ENCODE measurements at places on chromosomes 11 and 22. TPM values are rescaled to one million over a fixed set of nuclear protein-coding genes. Genes with fewer than 3 reads are reported as not detected.

Gene POGLUT3
- polyA plus RNA-seq, result 2.8 TPM

Gene MIOX
- not detected for polyA plus RNA-seq

Gene FAT3
- 0.02 TPM for polyA plus RNA-seq

Gene ANGPTL5
- polyA plus RNA-seq, result not detected

Gene CEP126
- polyA plus RNA-seq, result 0.76 TPM

Gene PATE4
- polyA plus RNA-seq, result not detected

Gene MS4A3
- polyA plus RNA-seq, result not detected

Gene TMEM151A
- 0.06 TPM for polyA plus RNA-seq

Gene HEPHL1
- 48.7 TPM for polyA plus RNA-seq

Gene SAA1
- 113 TPM for polyA plus RNA-seq

Gene KCNE3
- not detected for polyA plus RNA-seq

Gene RCOR2
- 0.08 TPM for polyA plus RNA-seq

Gene LMO1
- not detected for polyA plus RNA-seq

Gene TEX12
- not detected for polyA plus RNA-seq

Gene PYGM
- polyA plus RNA-seq, result 0.06 TPM

Gene FREY1
- polyA plus RNA-seq, result 0.24 TPM

Gene KCTD14
- polyA plus RNA-seq, result 23.2 TPM

Gene DBX1
- polyA plus RNA-seq, result not detected

DNA sequence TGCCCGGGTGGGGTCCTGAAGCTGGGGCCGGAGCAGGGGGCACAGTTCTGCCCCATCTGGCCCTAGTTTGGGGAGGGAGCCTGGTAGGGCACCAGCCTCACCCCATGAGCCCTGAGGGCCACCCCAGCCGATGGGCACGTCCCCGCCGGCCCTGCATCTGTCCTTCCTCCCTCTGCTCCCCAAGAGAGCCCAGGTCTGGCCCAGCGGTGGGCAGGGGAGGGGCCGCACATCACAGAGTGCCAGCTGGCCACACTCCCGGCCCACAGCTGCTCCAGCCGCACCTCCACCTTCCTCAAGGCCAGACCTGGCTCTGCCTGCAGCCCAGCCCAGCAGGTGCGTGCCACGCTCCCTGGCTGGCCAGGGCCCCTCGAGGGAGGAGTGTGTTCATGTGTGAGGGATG lies 21.6 kb downstream of the BRSK2 start:
- no peak for DNase-seq

GRCh38 chr11:130581646-130582045 lies 133.2 kb downstream of the ADAMTS15 start:
- DNase-seq, result peak; percentile 53

GRCh38 chr11:113177671-113178070 lies 136.7 kb upstream of the TTC12 start:
- DNase-seq, result no peak

DNA sequence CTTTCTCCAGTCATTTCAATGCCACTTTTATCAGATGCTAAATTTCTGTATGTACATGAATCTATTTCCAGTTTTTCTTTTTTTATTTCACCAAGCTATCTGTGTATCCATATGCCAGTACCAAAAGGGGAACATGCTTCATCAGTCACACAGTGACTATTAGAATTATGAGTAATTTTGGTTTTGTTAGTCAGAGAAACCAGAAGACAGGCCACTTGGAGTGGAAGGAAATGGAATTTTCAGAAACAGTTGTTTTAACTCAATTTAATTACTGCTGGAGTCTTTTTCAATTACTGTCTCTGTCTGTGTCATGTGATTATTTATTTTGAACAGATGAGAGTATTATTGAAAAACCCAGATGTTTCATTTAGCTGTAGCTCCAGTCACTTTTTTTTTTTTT lies 84.6 kb upstream of the ANO3 start:
- DNase-seq, result peak; percentile 61

GRCh38 chr22:23537416-23537815 lies 42.7 kb downstream of the IGLL1 start:
- DNase-seq, result no peak

DNA sequence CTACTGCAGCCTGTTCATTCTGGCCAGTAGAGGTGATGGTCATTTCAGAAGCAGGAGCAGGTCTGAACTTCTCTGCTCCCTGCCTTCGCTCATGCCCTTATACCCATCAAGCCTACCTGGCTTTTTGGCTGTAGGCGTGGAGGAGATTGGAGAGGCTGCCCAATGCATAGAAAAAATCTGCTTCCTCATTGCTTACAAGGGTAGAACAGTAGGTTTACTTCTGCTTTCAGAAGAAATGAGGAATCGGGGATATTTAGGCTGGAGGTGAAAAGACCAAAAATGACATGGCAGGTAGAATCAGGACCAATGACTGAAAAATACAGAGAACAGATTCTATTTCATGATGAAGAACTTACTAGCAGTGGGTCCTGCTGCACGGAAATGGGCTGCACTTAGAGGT lies 72.9 kb upstream of the YWHAH start:
- no peak for DNase-seq

- no peak for DNase-seq
These were observed 89.8 kb downstream of the DBX1 start for GRCh38 chr11:20070459-20070858.

- no peak for DNase-seq
These were observed 92.0 kb downstream of the MYEOV start for GRCh38 chr11:69385832-69386427.

DNA sequence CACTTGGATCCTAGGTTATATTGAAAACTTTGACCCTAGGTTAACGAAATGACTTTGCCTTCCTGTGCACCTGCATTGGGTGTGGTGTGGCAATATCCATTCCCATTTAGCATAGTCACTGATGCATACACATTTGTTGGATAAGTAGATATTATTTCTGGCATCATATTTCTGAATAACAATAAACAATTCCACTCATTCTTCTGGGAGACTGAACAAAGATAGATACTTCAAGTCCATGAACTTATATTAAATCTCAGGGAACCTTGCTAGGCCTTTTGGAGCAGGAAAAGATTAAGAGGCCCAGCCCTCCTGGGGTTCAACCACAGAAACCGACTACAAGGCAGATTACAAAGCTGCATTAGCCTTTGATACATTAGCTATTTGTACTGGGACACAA lies 118.9 kb downstream of the MSANTD4 start:
- DNase-seq, result no peak

- DNase-seq, result no peak
These were observed 1.4 kb downstream of the MADD start for GRCh38 chr11:47271328-47271727.

DNA sequence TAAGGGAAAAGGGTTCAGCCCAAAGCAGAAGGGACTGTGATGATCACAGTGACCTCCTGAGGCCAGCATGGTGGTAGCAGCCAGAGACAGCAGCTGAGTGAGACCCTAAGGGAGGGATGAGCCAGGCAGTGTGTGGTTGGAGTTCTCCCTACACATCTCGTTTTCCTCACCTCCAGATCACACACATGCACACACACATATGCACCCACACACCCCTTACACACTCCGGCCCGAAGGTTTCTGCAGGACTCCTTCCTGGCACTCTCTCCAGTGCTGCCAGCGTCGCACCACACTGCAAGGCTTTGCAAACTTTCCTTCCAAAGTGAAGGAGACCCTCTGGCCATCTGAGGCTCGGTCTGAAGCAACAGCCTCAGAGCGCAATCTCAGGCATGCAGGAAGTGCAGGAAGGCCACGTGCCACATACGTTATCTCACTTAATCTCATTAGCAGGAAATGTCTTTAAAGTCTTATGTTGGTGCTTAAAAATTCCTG lies 26.9 kb upstream of the TP53I11 start:
- DNase-seq, result no peak

DNA sequence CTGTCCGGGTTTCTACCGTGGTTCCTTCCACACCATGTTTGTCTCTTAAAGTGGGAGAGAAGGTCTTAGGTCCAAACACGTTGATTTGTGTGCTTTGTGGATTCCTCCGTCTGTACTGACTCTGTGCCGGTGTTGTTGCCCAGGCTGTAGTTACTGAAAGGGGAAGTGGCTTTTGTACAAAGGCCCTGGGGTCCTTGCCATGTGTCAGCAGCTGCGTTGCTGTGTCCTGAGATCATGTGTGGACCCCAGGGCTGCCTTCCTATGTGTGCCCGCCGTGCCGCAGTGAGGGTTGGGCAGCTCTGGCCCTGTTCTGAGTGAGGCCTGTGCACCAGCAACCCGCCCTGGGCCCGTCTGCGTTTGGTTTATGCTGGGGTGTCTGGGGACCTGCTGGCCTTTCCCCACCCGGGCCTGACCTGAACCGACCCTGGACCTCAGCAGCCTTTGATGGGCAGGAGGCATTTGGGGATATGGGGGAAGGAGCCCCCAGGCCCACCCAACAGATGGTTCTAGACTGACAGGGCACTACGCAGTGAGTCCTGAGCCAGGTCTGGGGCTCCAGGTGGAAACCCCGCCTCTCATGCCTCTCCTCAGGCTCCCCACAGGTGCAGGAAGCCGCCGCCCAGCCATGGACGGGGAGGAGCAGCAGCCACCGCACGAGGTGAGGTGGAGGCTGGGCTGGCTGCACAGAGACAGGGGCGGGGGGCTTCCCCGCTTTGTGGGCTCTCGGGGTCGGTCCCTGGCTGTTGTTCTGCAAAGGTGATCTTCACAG lies 6.9 kb downstream of the TRABD start:
- DNase-seq, result no peak

- no peak for DNase-seq
These were observed 40.7 kb upstream of the XBP1 start for GRCh38 chr22:28841111-28841510.

- DNase-seq, result no peak
These were observed 8.9 kb downstream of the TOM1 start for GRCh38 chr22:35308480-35309021.

GRCh38 chr11:32137263-32137662 lies 46.4 kb downstream of the RCN1 start:
- DNase-seq, result peak; percentile 93

DNA sequence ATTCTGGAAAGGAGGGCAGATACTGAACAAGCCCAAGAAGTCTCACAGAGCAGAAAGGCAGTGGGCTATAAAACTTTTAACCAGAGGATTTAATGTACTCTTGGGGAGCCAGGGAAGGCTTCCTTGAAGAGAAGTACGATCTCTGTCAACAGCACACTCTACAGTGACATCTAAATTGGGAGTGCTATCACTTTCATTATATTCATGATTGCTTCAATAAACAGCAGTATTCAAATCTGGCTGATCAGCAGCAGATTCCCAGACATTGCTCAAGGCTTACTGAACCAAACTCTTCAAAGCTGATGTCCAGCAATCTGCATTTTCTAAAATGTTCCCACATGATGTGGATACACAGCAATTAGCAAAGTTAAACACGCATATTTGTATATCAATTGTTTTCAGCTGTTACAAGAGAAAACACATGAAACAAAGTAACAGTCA lies 44.2 kb downstream of the SYTL2 start:
- DNase-seq, result no peak

GRCh38 chr22:26127126-26127525 lies 42.1 kb upstream of the SEZ6L start:
- DNase-seq, result no peak

DNA sequence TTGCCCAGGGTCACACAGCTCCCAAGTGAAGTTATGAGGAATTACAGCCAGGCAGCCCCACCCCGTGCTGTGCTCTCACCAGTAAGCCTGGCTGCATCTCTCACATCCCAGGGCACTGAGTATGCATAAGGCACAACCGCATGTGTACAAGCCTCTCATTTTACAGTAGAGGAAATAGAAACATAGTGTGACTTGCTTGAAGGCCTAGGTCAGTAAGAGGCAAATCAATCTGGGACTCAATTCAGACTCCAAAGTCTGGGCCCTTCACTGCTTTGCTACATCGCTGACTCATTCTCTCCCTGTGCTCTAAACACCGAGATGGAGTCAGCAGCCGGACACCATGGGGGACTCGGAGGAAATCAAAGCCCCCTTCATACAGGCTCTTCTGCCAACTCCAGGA lies 7.9 kb downstream of the ABTB2 start:
- no peak for DNase-seq

DNA sequence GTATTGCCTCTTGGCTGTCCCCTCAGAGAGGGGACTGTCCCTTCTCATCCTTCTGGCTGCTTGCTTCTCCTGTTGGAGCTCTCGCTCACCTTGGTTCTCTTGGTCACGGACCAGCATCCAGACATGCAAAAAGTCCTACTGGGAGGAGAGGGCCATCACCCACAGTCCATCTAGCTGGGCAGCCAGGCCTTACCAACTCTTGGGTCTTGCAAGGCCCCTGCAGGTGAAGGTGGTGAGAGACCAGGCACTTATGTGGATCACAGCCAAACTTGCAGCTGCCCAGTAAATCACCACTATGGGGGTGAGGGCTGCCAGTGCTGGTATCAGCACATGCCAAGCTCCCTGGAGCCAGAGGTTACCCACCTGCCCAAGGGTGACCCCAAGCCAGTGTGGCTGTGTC lies 36.3 kb downstream of the KCNQ1OT1 start:
- no peak for DNase-seq

DNA sequence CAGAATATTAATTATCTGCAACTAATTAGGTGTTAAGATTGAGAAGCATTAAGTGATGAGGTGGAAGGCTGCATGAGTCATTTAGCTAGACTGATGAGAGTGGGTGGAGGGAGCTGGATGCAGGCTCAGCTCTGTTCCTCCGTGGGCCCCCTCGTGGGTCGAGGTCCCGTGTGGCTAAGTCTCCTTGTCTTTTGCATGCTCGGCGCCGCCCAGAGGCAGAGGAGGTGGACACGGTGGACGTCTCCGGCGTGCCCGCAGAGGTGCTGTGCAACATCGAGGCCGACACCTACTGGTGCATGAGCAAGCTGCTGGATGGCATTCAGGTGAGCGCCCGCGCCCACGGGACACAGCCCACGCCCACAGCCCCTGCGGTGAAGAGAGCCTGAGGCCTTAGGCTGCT lies 211.6 kb downstream of the TBC1D22A start:
- DNase-seq, result no peak

DNA sequence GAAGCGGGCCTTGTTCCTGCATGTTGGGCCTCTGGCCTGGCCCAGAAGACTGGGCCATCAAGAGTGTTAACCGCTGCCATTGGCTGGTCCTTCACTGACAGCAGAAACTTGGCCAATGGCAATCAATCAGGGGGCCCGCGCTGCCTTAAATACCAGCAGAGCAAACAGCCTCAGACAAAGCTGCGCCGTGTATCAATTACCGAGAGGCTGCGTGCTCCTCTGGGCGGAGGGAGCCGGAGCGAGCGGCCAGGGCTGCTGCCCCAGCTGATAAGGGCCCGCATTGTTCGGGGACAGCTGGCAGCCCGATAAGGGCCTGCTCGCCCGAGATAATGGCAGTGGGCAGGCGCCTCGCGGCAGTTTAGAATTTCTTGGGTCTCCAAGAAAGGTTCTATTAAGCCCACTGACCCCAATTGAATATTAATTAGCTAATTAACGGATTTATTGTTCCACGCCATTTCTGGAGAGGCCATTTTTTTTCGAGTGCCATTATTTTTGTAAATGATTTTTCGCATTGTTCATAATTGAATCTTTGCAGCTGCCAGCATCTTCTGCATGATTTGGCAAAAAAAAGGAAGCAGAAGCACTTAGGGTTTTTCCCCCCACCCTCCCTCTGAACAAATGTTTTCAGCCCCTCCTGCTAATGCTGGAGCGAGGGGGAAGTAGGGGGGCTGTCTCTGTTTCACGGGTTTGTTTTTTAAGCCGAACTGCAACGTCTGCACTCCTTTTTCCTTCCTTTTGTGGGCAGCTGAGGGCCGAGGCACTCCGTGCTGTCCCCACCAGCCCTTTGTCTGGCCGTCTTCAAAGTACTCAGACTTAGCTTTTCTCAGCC lies 37.6 kb upstream of the RIC3 start:
- DNase-seq, result no peak

- no peak for DNase-seq
These were observed 59.4 kb upstream of the CD44 start for GRCh38 chr11:35079611-35080010.

Measured in mammary epithelial cell (primary cell).